NCI-H1417 (cell line): ENCODE measurements at places on chromosomes 12 and 14.
A peak's percentile ranks its signal among the peaks of the same experiment; 100 is the strongest.

GRCh38 chr14:63614679-63615363 lies 26.9 kb downstream of the WDR89 start:
- DNase-seq: no peak

DNA sequence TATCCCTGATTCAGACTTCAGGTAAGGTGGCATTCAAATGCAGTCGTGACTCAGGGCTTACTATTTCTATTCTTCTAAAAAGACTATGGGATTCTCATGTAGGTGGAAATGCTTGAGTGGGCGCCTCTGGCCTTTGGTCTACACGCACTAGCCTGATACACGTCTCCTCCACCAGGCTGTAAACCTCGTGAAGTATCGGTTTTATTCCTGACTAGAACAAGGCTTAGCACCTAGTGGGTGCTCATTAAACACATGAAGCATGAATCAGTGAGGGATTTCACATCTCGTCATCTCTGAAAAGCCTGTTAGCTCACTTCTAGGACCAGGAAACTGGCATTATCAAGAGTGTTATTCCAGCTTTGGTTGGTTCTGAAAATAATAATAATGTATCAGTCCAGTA lies 17.7 kb upstream of the HNF1A start:
- no peak for DNase-seq

- DNase-seq: no peak
Observed at GRCh38 chr12:69247268-69248018, 8.1 kb downstream of the CPSF6 start.

DNA sequence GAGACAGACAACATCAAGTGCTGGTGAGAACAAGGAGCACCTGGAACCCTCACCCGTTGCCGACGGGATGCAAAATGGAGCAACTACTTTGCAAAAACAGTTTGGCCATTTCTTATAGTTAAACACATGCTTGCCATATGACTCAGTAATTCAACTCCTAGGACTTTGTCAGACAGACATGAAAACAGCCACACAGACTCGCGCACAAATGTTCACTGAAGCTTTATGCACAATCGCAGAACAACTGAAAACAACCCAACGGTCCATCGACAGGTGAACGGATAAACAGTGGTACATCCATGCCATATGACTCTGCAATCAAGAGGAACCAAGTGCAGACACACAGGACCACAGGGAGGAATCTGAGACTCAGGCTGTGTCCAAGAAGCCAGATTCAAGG lies 30.8 kb downstream of the NCOR2 start:
- DNase-seq: no peak

- DNase-seq: no peak
Observed at GRCh38 chr12:89228491-89228890, 123.8 kb downstream of the DUSP6 start.

DNA sequence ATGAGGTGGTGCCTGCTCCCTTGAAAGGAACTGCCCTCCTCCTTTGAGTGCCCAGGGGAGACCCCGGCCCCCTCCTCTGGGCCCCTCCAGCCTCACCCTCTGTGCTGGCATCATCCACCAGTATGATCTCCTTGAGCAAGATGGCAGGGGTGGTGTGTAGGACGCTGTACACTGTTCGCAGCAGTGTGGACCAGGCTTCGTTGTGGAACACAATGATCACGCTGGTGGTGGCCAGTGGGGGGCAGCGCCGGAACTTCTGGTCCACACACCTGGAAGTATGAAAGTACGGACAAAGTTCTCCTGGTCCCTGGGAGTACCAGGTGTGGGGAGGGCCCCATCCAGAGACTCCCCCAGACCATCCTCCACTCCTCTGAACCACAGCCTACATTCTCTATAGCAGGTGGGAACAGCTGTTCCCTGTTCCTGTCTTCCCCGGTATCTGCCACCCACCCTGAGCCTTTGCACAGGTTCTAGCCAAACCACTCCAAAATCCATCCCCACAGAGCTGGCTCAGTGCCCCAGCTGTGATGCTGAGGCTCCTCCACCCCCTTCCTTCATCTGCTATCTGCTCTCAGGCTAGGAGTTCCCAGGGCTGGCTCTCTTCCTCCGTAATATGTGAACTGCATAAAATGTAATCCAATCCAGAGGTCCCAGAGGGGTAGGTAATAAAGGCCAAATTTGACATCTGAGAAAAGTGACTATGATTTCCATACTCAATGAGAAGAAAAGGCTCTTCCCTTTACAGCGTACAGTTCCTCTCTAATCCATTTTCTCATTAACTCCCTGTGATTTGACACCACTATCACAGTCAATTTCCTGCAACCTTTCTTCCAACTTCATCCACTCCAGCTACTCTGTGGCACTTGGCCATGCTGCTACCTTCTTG lies 13.9 kb downstream of the GALNT6 start:
- DNase-seq: no peak

DNA sequence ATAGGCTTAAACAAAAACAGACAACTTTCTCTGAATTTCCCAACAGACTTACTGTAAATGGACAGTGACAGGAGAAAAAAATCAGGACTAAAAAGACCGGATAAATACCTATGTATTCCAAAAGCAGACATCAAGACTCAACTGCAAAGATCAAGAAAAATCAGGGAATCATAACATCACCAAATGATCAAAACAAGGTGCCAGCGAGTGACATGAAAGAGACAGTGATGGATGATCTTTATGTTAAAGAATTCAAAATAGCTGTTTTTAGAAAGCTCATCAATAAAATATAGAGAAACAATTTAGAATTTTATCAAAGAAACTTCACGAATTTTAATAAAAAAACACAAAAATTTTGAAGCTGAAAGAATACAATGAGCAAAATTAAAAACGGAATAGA lies 952.5 kb upstream of the ATXN7L3B start:
- no peak for DNase-seq

GRCh38 chr14:24780281-24780680 lies 146.3 kb upstream of the GZMB start:
- no peak for DNase-seq

- no peak for DNase-seq
Observed at GRCh38 chr14:88882236-88882635, 57.8 kb downstream of the TTC8 start.

DNA sequence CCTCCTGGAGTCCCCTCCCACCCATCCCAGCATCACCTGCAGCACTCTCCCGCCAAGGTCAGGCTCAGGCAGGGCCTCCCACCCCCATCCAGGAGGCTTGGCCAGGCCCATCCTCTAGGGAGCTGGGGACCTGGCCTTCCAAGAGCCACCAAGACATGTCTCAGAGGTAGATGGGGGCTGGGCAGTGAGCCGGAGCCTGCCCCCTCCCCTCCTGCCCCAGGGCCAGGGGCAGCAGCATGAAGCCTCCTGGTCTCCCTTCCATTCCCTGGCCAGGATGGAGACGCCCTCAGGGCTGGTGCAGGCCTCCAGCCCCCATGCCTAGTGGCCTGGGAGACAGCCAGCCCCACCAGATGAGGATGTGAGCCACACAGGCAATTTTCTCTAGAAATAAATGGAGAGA lies 69.3 kb upstream of the C14orf180 start:
- peak; percentile 23 for DNase-seq

DNA sequence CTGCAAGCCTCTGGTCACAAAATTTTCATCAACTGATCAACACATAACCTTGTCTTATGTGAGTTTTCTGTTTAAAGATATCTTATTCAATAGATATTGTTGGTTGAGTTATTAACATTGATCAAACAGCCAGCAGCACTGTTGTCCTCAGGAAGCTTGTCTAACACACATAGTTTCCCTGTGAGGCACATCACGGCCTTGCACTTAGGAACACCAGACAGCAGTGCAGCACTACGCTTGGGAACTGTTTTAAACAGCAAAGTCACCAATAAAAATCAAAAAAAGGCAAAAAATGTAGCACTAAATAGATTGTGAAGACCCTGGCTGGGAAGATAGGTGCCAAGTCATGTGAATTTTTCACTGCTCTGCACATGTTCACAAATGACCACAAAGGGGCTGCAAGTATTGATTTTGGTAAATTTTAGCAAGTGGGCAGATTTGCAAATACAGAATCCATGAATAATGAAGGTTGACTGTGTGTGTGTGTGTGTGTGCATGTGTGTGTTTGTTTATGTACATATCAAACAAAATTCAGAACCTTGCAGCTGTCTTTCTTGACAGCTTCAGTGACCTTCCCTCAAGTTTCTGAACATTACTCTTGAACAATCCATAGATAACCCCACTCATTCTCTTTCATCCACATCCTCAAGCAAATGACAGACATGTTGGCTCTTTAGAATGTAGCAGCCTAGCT lies 28.9 kb downstream of the VDR start:
- DNase-seq: no peak

- DNase-seq: peak; percentile 97
Observed at GRCh38 chr14:24310646-24311604, at the start of gene LTB4R. LTB4R (plus strand) TSS chr14:24311502; CDS start chr14:24315652, 4,150 bp downstream.

DNA sequence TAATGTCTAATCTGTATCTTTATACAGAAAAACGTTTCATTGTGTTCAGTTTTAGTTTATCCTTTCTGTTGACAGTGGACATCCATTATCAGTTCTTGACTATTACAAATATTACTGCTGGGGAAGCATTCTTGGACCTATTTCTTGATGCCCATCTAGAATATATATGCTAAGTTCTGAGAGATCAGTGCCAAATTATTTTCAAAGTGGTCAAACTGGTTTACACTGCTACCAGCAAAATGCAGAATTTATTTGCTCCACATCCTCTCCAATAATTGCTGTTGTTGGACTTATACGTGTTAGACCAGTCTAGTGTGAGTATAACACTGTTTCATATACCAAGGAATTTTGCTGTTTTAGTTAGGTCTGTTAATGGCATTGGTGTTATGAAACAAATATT lies 85.5 kb upstream of the TRAF3 start:
- no peak for DNase-seq
